OCI-LY7 (cell line): ENCODE measurements at places on chromosomes 11 and 22. TPM values are rescaled to one million over a fixed set of nuclear protein-coding genes. Genes with fewer than 3 reads are reported as not detected.

DNAJB13 gene
- total RNA-seq: 0.29 and 0.81 TPM in 2 replicates

HEPHL1 gene
- not detected in 2 replicates for total RNA-seq

DPP3 gene
- 53.4 and 60.3 TPM in 2 replicates for total RNA-seq

GLYAT gene
- not detected in 2 replicates for total RNA-seq

HEPN1 gene
- not detected in 2 replicates for total RNA-seq

RFPL1 gene
- not detected in 2 replicates for total RNA-seq

WNT7B gene
- not detected in 2 replicates for total RNA-seq

C1QTNF5 gene
- total RNA-seq: not detected in 2 replicates

SYT7 gene
- total RNA-seq: not detected in 2 replicates

SMIM35 gene
- 0.67 and 0.90 TPM in 2 replicates for total RNA-seq

NXPE1 gene
- not detected in 2 replicates for total RNA-seq

AQP11 gene
- not detected in 2 replicates for total RNA-seq

SPTBN2 gene
- 13.0 and 16.2 TPM in 2 replicates for total RNA-seq

C11orf52 gene
- total RNA-seq: not detected in 2 replicates

SLC15A3 gene
- 41.4 and 43.9 TPM in 2 replicates for total RNA-seq

MLC1 gene
- not detected in 2 replicates for total RNA-seq

C22orf31 gene
- total RNA-seq: not detected in 2 replicates
